ENCODE measurements at places on chromosomes 6 and 20. TPM values are rescaled to one million over a fixed set of nuclear protein-coding genes. Genes with fewer than 3 reads are reported as not detected.

Gene ARFGEF2
- 36.1 TPM for polyA plus RNA-seq

Gene OPN5
- polyA plus RNA-seq, result not detected

Gene ROMO1
- polyA plus RNA-seq, result 358 TPM

Gene PGC
- 13.9 TPM for polyA plus RNA-seq

Gene ACSS1
- 106 TPM for polyA plus RNA-seq

Gene VWA7
- 3.0 TPM for polyA plus RNA-seq

Gene LY6G6C
- 0.18 TPM for polyA plus RNA-seq

All from small intestine (tissue), 16 donors.